Fibroblast of upper back skin (primary cell): ENCODE measurements at places on chromosomes 5 and 9.

GRCh38 chr9:6681957-6682501 lies 36.5 kb upstream of the GLDC start:
- no peak for DNase-seq

DNA sequence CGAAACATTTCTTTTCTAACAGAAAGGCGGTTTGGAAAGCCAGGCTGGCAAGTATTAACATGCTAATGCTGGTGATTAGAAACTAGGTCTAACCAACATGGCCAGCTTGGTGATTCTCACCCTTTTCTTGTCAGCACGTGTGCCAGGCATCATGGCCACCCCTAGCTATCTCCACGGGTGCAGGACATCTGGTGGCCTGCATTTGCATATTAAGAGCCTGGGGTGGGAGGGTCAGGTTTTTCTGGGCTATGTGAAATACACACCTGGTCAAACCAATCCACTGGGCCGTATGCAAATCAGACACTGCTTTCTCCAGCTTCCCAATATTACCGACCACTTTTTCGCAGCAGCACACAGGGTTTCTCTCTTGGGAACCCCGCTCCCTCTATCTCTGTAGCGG lies 612.1 kb downstream of the PTPRD start:
- no peak for DNase-seq

DNA sequence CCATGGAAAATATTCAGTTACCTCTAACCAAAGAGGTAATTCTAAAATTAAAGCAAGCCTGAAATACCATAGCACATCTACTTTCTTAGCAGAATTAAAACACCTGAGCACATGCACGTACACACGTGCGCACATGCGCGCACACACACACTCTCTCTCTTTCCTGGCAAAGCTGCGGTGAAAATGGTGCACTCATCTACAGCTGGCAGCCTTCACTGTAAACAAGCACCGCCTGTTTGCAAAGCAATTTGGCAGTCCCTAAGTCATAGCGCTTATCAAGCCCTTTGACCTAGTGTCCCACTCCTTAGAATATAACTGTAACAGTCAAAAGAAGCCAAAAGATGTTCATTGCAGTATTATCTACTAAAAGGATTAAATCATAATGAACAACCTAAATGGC lies 278.7 kb downstream of the DENND1A start:
- no peak for DNase-seq

DNA sequence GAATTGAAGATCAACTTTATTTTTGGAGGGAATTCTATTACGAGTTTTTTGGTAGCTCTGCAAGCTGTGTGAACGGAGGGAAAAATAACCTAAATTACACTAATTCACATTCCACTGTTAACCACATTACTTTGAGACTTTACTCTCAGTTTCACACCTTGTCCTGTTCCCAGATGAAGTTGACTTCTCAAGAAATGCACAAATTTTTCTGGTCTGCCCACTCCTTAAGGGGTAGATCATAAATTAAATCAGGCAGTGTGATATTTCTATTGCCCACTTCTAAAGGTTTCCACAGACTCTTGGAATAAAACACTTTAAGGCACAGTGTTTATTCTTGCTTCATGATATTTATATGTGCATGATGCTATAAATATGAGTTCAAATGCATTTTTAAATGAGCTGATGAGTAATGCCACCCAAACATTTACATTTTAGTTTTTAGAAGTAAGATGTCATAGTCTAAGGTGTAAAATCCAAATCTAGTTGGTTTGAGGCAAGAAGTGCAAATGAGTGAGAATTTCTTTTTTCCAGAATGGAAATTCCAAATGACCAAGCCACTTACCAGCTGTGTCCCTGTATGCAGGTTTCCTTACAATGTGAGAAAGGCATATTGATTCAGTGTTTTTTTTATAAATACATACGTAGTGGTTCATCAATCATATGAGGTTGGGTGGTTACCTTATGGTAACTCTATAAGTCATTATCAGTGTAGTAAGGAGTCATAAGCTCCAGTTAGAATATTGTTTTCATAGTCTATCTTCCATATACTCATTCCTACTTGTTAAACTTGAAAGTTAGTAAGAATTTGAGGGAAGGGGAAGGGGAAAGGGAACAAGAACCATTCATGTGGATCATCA lies 437.7 kb upstream of the MEF2C start:
- DNase-seq: no peak

DNA sequence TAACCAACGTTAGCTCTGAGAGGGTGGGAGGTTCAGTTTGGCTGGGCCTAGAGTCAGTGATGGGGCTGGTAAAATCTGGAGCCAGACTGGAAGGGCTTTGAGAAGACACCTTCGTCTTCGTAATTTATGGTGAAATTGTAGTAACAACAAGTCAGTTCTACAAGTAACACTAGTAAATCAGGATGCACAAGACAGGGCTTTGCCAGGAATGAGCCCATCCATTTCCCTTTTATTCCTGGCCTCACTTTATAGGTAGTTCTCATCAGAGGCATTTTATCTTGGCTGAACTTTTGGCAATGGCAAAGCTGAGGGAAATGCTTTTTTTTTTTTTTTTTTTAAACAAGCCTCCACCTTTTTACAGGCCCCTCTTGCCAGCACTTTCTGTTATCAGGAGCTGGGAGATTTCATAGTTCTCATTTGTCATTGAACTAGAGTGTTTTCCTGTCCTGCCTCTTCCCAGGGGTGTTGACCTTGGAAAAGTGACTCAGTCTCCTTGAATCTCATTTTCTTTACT lies 110.5 kb upstream of the KLF4 start:
- DNase-seq: no peak

DNA sequence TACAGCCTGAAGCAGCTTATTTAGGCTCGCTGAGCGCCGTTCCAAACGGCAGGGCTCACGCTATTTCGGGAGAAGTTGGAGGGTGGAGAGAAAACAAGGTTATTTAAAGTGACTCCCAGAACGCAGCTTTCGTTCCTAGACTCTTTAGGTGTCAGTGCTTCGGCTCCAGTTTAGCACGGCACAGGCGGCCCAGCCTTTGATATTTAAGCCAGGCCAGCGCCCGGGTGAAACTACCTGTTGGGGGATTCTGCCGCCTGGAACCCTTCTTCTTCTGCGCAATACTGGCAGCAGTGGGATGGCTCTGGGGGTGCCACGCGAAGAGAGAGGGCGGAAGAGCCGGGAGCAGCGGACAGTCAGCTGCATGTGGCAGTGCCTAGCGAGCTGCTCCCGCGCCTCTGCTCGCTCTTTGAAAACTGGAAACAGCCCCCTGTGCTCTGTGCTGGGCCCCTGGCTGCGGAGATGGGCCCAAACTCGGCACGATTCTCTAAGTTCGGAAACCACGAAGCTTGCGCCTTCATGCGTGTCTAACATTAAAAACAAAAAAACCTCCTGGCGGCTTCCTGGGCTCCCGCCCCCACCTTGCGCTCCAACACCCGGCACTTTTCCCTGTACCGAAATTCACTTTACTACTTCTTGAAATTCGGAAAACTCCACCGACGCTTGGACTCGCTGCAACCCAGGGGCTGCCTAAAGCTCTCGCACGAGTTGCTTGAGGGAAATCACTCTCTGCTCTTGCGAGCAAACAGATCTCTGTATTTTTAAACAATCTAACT lies 34.6 kb upstream of the NFIB start:
- no peak for DNase-seq

- no peak for DNase-seq
These were observed 401.0 kb upstream of the SLC24A2 start for GRCh38 chr9:20189871-20190270.

- DNase-seq: no peak
These were observed 303.3 kb downstream of the DOCK8 start for GRCh38 chr9:517993-518392.

DNA sequence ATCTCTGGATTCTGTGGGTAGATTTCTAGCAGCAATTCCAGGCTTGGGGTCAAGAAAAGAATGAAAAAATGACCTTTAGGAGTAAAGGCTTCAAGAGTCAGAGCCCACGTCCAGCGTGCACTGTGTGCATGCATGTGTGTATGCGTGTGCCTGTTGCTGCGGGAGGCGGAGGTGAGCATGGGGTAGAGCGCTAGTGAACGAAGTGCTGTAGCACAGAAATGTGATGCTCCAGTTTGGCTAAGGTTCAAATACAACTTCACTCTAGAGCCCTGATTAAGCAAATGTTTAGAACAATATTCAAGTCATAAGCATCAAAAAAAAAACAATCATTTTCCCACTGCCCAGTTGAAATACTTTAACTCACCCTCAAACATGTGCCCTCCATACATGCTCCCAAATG lies 403.9 kb downstream of the ZNF608 start:
- peak; percentile 17 for DNase-seq

DNA sequence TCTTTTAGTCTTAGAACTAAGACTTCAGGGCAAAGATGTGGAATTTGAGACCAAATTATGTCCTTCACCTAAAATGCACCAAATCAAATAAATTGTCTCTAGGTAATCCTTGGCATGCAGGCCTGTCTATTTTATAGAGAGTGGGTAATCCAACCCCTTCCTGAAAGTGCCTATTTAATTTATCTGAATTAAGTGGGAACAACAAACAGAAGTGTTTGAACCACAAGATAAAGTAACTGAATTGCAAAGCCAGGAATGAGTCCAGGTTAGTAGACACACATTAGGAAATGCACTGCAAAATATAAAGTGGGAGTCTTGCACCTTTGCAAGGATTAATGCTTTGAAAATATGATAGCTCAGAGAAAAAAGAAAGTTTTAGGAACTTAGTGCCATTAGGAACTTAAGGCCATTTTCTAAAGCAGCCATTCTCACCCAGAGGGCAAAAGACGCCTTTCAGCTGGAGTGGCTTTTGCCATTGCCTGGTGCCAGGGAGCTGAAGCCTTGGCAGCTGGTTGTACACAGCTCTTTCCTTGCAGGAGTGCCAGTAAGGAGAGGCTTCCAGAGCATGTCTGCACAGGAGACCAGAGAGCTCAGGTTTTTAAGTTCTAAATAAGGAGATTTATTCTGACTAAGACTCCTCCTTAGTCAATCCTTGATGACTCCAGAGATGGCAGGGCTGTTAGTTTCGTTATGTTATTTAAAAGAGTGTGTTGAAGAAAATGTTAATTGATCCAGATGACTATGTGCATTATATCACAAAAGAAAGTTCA lies 151.7 kb upstream of the ELL2 start:
- no peak for DNase-seq

GRCh38 chr5:91007251-91007650 lies 375.9 kb downstream of the ARRDC3 start:
- DNase-seq: no peak

DNA sequence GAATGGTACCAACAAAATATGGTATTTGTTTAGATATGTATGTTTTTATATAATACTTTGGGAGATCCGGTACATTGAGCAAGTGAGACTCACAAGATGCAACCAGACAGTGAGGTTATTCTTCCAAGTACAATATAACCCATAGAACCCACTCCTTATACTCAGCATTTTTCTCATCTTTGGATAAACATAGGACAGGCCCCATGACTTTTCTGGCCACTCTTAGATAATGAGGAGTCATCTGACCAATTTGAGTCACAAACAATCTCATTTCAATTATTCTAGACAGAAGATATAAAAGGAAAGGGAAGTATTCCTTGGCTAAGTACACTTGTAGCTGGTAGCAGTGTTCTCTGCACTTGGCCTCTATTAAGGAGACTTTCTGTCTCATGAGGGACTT lies 150.2 kb downstream of the SGCD start:
- no peak for DNase-seq

GRCh38 chr5:88172847-88173758 lies 95.5 kb downstream of the TMEM161B start:
- no peak for DNase-seq

GRCh38 chr5:579211-579610 lies 32.9 kb upstream of the CEP72 start:
- DNase-seq: no peak

- DNase-seq: no peak
These were observed 632.6 kb upstream of the SEMA6A start for GRCh38 chr5:117207088-117207668.

DNA sequence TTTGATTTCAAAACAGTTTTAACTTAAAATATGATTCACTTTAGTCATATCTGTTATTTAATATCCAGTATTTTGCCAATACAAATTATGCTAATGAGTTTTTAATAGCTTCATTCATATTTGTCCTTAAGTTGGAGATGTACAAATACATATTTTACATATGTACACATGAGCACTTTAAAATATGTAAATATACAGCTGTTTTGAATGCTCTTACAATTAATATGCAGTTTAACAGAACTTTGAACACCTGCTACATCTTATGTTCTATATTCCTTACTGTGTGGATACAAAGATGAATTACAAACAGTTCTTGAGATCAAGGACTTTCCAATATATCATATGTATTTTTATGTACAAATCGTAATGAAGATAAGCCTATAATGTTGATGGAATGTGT lies 74.0 kb downstream of the CHSY3 start:
- DNase-seq: no peak

DNA sequence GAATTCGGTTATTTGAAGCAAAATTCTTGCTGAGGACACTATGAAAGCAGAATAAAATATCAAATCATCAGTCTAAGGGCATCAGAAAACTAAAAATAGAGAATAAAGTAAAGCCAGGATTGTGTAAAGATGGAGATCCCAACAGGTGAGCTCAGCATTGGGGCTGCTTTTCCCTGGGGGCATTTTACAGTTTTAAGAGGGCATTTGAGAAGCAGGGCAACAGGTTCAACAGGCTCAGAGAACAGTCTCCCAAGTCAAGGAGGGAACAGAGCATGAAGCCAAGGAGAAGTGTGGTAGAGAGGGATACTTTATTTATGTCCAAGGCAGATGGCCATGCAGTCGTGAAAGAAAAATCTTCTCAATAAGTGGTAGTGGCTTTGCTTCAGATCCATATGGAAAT lies 145.4 kb downstream of the SYK start:
- DNase-seq: no peak

- no peak for DNase-seq
These were observed 370.5 kb downstream of the CSNK1G3 start for GRCh38 chr5:123882319-123882964.

- DNase-seq: no peak
These were observed 11.5 kb upstream of the CAAP1 start for GRCh38 chr9:26904070-26904469.

- DNase-seq: no peak
These were observed 43.9 kb downstream of the CRB2 start for GRCh38 chr9:123399803-123400378.

- no peak for DNase-seq
These were observed 2.6 kb downstream of the CLTB start for GRCh38 chr5:176413709-176414191.

DNA sequence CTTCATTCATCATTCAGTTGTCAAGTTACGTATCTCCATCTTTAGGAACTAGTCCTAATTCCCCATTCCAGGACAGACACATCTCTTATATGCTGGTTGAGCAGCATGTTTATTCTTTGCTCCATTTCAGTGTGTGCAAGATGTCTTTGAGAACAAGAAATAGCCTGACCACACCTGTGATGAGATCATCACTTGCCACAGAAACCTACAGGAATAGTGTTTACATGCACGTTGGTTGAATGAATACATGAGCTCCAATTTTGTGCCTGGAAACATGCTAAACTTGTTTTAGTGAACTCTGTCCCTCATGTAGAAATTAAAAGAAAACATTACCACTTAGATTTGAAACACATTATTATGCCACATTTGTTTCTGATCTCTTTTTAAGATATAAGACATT lies 489.1 kb downstream of the CDH18 start:
- no peak for DNase-seq

DNA sequence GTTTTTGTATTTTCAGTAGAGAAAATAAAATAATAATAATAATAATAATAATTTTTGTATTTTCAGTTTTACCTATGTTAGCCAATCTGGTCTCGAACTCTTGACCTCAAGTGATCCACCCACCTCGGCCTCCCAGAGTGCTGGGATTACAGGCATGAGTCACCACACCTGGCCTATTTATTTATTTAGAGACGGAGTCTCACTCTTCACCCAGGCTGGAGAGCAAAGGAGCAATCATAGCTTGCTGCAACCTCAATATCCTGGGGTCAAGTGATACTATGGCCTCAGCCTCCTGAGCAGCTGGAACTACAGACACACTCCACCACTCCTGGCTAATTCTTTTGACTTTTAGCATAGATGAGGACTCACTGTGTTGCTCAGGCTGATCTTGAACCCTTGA lies 167.5 kb downstream of the TLE1 start:
- no peak for DNase-seq
